ENCODE measurements at places on chromosomes 1 and 21.
A peak's percentile ranks its signal among the peaks of the same experiment; 100 is the strongest.

DNA sequence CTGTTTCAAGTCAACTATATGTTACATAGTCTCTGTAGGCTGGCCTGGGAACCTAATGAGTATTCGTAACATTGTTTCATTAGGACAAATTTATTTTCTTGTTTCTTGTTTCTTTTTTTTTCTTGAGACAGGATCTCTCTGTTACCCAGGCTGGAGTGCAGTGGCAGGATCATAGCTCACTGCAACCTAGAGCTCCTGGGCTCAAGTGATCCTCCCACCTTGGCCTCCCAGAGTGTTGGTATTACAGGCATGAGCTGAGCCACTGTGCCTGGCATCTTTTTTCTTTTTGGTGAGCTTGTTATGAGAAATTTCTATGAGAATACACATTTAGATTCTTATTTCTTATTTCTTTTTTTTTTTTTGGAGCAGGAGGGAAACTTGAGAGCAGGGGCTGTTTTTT is 6.8 kb downstream of the CENPS start:
- DNase-seq = no peak

DNA sequence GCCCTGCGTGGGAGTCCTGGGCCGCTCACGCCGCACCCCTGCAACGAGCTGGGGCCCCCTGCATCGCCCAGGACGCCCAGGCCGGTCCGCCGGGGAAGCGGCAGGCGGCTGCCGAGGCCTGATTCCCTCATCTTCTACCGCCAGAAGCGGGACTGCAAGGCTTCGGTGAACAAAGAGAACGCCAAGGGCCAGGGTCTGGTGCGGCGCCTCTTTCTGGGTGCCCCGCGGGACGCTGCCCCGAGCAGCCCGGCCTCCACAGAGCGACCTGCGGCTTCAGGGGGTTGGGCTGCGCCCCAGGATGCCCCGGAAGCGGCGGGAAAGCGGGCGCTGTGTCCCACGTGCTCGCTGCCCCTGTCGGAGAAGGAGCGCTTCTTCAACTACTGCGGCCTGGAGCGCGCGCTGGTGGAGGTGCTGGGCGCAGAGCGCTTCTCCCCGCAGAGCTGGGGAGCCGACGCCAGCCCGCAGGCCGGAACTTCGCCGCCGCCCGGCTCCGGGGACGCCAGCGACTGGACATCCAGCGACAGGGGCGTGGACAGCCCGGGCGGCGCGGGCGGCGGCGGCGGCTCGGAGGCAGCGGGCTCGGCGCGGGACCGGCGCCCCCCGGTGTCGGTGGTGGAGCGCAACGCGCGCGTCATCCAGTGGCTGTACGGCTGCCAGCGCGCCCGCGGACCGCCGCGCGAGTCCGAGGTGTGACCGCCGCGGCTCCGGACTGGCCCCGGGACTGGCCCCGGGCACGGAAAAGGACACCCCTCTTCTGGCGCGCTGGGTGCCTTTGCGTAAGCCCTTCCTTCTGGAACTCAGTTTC is 2.7 kb downstream of the FAM110D start:
- DNase-seq = peak; percentile 43

DNA sequence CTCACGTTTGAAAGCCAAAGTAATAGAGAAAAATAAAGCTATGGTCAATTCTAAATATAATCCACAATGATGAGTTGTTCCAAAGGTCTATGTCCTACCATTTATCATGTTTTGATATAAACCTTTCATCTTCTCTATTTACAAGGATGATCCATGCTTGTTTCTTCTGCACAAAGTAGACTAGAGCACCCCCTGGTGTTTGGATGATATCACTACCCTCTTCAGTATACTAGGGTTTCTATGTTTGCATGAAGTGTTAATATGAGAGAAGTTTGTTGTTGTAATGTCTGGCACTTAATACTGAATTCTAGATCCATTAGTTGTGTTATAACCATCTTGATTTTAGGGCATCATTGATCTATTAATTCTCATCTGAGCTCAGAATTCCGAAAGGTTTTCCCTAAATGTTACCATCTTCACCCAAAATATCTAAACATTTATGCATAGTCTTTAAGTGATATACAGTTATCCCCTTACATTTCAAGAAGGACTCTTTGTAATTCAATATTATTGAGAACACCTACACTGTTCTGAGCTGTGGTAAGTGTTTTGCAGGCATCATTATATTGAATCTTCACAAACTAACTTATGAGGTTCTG is 21.1 kb downstream of the CLDN8 start:
- peak; percentile 4 for DNase-seq

GRCh38 chr1:179818743-179819173 is 58.8 kb downstream of the TOR1AIP2 start:
- no peak for DNase-seq

- no peak for DNase-seq
These were observed 363.9 kb upstream of the PROX1 start for GRCh38 chr1:213623862-213624261.

DNA sequence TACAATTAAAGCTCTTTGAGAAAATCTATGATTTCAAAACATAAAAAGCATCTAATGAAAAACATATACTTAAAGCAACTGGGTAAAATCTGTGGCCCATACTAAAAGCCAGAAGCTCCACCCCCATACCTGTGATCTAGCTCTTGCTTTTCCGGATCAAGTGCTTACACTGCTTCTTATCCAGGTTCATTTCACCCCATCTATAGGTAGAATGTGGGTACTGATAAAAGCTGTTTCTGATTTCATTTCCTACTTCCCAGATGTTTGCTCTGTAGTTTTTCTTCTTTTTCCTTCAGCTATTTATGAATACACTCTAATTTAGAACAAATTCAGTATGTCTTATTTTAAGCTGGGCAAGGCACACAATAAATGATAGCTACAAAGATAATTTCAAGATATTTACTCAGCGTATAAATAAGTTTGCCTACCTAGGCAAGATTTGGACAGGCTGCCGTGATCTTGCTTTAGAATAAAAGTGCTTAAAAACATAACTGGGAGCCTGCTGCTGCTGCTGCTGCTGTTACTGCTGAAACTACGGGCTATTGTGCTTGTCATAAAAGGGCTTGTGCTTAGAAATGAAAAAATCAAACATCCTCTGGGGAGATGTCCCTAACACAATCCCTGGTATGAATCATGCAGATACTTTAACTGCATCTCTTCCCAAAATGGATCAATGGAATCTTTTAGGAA is 2.1 kb downstream of the SIPA1L2 start:
- no peak for DNase-seq

GRCh38 chr21:43743947-43744346 is 25.0 kb downstream of the PDXK start:
- no peak for DNase-seq

DNA sequence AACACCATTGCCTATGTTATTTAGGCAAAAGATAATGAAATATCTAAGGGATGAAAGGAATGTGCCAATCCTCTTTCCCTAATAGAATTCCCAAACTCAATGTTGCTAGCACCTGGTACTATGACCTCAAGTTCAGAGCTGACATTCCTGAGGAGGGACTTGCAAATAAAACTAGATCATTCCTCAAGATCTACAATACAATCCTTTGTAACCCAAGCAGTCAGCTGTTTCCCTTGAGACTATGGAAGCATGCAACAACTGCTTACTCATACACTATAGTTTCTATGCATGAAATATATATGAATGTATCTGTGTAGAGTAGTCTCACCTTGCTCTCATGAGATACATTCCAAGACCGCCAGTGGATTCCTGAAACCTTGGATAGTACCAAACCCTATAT is 65.0 kb downstream of the ABL2 start:
- no peak for DNase-seq

- peak; percentile 52 for DNase-seq
These were observed 19.2 kb upstream of the TRAF3IP3 start for GRCh38 chr1:209736490-209737117.

DNA sequence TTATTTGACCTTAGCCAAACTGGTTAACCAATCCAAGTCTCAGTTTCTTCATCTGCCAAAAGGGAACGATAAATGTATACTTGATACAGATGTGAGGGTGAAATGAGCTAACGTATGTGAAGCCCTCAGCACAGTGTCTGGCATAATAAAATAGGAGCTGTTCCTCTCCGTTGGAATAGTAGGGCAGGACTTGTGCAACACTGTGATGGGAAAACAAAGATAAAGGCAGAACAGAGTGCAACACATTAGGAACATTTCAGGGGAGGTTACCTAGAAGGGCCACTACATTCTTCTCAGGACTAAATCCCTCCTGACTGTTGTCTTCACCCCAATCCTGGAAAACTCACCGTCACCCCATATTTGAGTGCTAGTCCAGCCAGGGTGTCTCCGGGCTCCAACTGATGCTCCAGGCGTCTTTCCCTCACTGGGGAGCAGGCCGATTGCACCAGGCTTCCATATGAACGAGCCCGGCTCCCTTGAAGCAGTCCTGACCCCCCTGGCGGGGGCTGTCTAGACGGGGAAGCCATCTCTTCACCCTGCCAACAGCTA is 896 bp downstream of the LYSMD1 start:
- no peak for DNase-seq

GRCh38 chr1:204528241-204528640 is 12.0 kb downstream of the MDM4 start:
- no peak for DNase-seq

DNA sequence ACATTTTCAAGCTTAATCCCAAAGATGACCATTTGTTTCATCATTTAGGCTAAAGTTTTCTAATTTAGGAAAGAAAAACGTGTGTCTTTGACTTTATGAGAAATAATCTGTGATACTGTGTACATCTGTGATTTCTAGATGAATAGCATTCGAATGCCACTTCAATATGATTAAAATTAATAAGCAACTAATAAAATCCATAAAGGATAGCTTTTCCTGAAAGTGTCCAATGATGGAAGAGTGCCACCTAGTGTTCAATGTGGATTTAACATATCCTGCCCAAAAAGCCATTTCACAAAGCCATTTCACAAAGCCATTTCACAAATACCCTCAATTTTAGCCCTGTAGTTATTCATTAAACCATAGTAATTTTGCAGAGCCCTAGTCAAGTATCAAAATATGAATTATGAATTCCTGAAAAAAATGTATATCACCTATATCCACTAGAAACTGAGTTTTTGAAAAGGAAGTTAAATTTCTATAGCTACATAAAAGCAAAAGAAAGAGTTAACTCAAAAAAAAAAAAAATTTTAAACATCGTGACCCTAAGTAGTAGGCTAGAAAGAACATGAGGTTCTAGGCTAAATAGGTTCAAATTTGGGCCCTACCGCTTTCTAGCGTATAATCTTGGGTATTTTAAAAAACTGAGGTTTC is 19.1 kb downstream of the NME7 start:
- DNase-seq = peak; percentile 33

DNA sequence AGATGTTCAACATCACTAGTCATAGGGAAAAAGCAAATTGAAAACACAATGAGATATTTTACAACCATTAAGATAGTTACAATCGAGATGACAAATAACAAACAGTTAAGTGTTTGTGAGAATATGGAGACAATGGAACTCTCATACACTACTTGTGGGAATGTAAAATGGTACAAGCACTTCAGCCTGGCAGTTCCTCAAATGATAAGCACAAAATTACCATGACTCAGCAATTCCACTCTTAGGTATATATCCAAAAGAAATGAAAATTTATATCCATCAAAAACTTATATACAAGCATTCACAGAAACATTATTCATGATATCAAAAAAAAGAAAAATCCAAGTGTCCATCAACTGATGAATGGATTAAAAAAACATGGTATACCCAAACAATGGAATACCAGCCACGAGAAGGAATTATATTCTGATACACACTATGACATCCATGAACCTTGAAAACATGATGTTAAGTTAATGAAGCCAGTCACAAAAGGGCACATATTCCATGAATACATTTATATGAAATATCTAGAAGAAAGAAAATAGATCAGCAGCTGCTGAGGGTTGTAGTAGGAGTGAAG is 76.4 kb downstream of the EVI5 start:
- DNase-seq = no peak

DNA sequence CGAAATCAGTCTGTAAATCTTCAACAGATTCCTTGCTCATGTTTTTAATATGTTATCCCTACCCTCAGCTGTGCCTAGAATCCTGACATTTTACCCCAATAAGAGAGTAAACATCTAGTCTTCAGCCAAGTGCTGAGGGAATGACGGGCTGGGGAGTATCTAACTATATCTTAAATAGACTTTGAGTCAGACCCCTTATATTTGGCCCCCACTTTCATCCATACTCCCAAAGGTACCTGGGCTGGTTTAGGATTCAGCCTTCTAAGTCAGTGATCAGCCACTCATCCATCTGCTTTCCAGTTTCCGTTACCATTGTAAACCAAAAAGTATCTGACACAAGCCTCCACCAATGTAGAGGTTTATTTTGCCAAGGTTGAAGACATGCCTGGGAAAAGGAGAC is 36.1 kb upstream of the CNIH3 start:
- no peak for DNase-seq

DNA sequence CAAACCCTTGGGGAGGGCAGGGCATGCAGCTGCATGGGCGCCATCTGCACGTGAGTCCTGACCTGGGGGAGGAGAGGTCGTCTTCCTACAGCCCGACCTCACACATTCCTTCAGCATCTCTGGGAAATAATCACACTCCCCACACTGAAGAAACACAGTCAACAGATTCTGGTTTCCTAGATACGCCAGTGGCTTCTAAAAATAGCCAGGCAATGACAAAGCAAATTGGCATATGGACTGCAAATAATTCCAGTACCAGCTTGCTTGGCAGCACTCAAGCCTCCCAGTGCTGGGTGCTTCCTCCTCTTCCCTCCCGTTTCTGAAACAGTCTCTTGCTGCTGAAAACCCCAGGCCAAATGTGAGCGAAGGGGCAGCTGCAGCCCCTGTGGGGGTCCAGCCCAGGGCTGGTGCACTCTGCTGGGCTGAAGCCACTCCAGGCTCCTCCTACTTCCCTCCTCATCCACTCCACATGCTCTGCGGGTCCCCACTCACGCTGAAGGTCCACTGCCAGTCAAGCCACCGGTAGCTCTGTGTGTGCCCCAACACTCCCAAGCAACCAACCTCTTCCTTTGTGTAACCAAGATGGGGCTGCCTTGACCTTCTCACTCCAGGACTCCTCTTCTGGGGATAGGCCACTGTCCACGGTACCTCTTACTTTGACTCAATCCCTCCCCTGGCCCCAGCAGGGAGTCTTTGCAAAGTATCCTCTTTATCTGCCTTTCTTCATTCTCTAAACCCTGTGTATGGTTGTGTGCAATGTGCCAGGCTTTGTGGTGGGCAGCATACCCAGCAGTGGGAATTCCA is 69.0 kb downstream of the KCND3 start:
- no peak for DNase-seq

GRCh38 chr21:42561762-42562650 is 48.4 kb downstream of the SLC37A1 start:
- no peak for DNase-seq

DNA sequence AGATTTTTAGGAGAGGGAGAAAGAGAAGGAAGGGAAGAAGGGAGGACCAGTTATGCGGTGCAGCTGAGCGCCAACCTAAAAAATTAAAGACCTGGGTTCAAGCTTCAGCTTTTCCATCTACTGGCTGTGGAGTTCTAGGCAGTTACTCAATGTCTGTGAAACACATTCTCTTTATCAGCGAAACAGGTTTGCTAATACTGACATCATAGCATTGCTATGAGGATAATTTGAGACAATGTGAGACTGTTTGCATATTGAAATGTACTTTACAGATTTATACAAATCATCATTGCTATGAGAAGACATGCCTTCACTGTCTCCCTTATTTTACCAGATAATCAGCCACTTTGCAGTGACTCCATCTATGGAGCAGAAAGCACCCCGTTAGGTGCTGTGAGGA is 222.9 kb upstream of the SGIP1 start:
- no peak for DNase-seq
